Fibroblast of skin of right quadriceps (primary cell): ENCODE measurements at places on chromosomes 3 and 15.

DNA sequence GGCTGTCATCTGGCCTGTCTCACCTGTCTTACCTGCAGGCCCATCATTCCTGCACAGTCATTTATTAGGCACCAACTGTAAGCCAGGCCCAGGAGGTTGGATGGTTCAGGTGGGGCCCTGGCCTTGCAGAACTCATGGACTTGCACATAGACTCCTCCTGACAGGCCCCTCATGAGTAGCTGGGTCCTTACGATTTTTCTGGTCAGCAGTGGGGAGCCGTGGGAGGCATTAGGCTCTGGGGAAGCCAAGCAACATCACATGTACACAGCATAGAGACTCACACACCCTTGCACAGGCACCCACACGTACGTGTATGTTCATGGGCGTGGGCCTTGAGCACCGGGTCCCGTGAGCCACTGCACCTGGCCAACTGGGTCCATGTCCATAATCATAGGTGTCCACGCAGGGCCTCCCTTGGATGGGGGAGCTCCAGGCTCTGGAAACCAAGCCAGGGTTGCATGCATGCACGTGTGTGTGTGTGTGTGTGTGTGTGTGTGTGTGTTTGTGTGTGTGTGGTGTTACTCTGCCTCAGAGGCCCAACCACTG, 20.3 kb downstream of the CISH start:
- no peak for DNase-seq

- DNase-seq, result peak; percentile 92
Observed at GRCh38 chr15:59296181-59296617, 76.5 kb downstream of the MYO1E start.

- DNase-seq, result no peak
Observed at GRCh38 chr3:168544097-168544957, 448.6 kb upstream of the GOLIM4 start.

GRCh38 chr3:186281176-186281575, 80.9 kb downstream of the DGKG start:
- peak; percentile 86 for DNase-seq
